ENCODE measurements at places on chromosomes 6 and 20.

DNA sequence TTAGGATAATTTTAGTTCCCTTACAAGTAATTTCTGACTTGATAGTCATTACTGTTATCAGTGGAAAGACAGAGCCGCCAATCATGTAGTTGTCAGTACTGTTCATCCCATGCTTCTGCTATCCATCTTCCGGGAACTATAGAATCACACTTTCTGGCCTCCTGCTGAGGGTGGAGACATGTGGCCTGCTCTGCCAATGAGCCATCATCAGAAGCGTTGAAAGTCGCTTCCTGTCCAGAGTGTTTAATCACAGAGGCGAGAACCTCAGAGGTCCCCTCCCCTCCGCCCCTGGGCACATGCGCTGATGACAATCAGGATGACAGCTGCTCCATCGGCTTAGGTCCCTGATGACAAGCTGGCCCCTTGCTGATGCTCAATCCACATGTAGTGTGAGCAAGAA, 3.0 kb downstream of the DDO start:
- no peak for DNase-seq

DNA sequence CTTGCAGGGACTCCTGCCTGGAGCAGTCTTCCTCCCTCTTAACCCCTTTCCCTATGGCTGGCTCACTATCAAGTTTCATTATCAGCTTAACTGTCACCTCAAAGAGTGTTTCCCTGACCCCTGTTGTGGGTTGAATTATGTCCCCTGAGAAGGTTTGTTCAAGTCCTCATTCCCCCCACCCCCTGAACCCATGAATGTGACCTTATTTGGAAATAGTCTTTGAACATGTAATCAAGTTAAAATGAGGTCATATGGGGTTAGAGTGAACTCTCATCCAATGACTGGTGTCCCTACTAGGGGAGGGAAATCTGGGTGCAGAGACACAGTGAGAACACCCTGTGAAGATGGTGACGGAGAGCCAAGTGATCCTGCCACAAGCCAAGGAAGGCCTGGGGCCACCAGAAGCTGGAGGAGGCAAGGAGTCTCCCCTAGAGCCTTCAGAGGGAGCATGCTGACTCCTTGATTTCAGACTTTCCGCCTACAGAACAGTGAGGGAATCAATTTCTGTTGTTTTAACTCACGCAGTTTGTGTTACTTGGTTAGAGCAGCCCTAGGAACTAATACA, 165.2 kb upstream of the TOP1 start:
- no peak for DNase-seq

- DNase-seq: no peak
Measured at GRCh38 chr6:116201538-116201937, 52.3 kb downstream of the TSPYL4 start.

DNA sequence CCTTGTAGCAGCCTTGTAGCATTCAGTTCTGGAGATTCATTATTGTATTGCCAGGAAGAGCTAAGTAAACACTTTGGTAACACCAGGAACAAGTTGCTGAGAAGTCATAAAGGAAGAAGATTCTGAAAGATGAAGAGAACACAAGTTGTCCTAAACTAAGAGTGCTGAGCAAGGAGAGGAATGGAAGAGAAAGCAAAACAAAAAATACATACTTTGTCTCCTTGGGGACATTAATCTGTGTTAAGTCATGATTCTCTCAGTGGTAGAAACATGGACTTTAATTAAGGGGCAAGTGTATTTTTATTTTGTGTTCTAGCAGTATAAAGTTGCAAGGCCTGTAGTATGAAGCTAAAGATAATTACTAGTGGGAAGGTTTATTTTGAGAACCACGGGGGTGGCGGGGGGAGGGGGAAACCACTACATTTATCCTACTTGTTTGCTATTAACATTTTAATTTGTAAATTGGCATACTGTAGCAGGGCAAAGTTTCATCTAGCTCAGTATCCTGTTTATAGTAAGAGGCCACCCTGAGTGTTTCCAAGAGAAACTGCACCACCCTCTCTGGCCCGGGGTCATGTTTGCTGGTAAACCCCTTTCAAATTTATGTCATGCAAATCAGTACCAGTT, 463.0 kb downstream of the CDKAL1 start:
- no peak for DNase-seq

DNA sequence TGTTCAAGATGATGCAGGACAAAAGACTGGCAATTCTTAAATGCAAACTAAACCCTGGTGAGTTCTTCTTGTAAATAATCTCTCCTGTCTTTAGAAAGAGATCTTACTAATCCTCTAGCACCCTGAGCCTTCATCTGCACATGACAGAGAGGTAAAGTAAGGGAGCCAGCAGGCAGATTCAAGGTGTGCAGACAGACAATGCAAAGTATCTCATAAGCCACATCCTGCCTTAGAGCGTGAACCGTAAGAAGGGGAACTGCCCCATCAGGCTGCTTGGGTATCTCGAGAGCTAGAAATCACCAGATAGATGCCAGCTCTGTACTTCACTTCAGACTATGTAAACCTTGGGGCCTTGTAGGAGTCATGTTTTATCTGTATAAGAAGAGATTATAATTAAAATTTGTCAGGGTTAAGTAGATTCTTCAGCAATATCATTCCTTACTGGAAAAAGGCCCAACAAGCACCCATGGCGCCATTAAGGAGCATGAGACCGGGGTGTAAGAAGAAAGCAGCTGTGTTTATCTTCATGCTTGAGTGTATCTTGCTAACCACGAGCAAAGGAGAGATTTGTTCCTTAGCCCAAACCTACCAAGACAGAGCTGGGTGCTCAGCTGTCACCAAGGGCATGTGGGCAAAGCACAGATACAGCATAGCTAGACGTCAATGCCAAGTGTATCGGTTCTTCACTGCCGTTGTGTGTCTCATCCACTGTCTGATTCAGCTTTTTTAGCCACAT, 24.4 kb downstream of the CNR1 start:
- DNase-seq: no peak

- no peak for DNase-seq
Measured at GRCh38 chr20:49642816-49643215, 70.9 kb downstream of the B4GALT5 start.

GRCh38 chr6:160069459-160069858, 52.2 kb upstream of the SLC22A1 start:
- DNase-seq: no peak

- DNase-seq: peak; percentile 42
Measured at GRCh38 chr6:105646391-105646867, 243.5 kb upstream of the PREP start.

DNA sequence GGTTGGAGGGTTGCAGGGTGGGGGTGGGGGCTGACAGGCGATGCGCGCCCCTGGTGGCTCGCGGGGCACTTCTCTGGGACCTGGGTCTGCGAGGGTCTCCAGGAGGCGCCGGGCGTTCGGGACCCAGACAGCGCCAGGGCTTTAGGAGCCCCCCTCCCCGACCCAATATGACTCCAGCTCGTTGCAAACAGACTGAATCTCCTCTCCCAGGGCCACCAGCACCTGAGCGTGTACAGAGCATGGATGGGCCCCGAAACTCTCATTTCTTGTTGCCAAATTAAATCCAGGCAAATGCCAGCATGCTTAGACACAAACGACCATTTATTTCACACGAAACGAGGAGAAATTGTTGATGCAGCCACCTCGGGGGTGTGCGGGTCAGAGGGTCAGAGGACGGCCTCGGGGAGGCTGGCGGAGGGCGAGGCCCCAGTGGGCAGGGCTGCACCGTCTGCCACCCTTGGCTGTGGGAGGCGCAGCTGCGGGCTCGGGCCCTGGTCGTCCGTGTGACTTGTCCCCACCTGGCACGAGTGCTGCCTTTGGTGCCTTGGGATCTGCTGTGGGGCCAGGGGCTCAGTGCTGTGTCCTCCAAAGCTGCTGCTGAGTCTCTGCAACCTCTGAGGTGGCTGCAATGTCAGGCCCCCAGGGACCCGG, 20.9 kb upstream of the GATA5 start:
- DNase-seq: no peak

- no peak for DNase-seq
Measured at GRCh38 chr6:6179858-6180623, 140.4 kb downstream of the F13A1 start.

GRCh38 chr20:57717797-57718196, 8.0 kb upstream of the PMEPA1 start:
- no peak for DNase-seq

- DNase-seq: no peak
Measured at GRCh38 chr6:168045706-168046620, 33.0 kb downstream of the FRMD1 start.

- no peak for DNase-seq
Measured at GRCh38 chr6:43389730-43390295, 20.4 kb upstream of the ZNF318 start.

DNA sequence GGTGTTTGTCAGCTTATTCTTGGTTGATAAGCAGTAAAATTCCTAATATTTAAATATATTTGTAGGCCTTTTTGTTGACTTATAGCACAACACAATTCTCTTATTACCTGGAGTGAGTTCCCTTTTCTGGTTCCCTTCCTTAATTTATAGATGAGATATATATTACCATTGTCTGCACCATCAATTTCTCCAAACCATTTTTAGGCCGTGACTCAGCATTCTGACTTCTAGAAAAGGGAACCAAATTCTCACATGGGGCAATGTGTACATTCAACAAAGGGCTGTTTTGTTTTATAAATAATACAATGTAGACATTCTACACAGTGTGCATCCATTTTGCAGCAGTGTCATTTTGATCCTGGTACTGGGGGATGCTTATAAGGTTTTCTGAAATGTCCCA, 52.8 kb downstream of the NCOA7 start:
- peak; percentile 84 for DNase-seq

GRCh38 chr6:156801712-156802111, 24.5 kb downstream of the ARID1B start:
- DNase-seq: no peak

GRCh38 chr20:63094767-63095499, 88.2 kb upstream of the BHLHE23 start:
- no peak for DNase-seq

DNA sequence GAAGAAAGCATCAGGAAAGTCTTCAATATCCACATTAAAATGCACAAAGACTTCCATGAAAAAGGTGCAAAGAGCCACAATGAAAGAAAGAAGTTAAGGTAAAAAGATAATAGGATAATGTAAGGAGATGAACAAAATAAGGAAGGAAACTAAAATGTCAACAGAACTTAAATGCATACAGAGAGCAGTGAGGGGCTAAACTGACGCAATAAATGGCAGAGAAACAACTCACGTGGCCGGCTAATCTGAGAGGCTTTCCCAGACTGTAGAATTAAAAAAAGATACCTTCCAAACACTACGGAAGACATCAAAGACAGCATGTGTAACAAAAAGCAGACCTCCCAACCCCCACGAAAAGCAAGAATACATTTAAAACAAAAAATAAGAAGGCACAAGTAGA, 73.7 kb downstream of the GMDS start:
- DNase-seq: peak; percentile 28

GRCh38 chr6:133761706-133762105, 127.2 kb upstream of the TCF21 start:
- DNase-seq: no peak

GRCh38 chr20:23456873-23457272, 4.2 kb upstream of the CST11 start:
- DNase-seq: no peak

DNA sequence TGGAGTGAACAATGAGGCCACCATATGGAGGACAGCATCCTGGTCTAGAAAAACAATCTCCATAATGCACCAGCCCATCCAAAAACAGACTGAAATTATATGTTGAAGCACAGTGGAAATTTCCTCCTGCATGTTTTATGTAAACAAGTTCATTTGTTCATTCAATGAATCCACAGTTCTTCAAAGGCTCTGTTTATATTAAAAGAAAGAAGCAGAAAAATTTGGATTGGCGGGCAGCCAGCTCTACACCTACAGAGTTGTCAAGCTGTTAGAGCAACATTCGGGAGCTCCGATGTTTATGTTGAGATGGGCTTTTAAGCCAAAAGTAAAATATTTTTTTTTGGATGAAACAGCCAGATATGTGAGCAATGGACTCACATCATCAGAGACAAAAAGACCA, 395.3 kb upstream of the SULF2 start:
- no peak for DNase-seq

DNA sequence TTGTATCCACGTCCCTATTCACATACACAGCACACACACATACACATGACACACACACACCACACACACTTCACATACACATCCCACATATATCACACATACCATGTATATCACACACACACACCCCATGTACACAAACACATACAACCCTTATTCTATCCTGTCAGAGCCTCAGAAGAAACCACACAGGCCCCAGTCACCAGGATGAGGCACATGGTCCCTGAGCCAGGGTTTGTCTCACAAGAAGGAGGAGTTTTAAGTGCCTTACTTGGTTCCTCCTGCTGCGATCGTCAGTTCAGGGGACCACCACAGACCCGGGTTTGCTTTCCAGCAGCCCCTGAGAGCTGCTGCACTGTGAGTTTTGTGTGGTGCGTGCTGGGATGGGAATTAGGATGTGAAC, 23.6 kb downstream of the BFSP1 start:
- no peak for DNase-seq

DNA sequence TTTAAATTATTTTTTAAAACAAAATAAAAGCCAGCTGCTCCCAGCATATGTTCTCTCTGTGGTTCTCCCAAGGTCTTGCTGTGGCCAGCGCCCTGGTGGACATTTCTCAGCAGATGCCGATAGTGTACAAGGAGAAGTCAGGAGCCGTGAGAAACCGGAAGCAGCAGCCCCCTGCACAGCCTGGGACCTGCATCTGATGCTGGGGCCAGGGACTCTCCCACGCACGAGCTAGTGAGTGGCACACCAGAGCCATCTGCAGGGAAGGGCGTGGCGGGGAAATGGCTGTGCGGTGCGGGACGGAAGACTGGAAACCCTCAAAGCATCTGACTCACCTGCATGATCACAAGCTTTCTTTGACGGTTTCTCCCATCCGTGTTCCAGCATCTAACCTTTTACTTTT, 16.5 kb downstream of the GFRA4 start:
- DNase-seq: no peak

GRCh38 chr6:3841066-3841454, 8.1 kb upstream of the FAM50B start:
- DNase-seq: no peak

GRCh38 chr6:10720265-10720959, 2.5 kb upstream of the TMEM14C start:
- DNase-seq: peak; percentile 71

DNA sequence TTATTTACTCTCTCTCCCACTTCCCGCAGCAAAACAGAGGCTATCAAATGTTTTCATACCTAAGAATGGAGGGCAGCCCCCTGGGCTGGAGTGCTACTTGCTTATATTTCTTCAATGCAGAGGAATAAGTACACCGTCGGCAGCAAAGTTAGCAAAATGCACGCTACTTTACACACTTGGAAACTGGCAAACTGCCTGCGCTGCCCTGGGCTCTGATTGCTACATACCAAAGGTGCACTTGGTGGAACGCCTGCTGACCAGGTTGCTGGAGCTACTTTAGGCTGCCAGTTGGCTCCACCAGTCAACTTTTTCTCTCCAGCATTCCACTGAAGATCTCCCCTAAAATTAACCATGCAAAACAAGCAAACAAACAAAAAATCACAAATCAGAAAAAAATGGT, 62.4 kb downstream of the PRSS35 start:
- no peak for DNase-seq

Data from suppressor macrophage (primary cell).